Naive thymus-derived CD8-positive, alpha-beta T cell (primary cell): ENCODE measurements at places on chromosomes 12 and 14.

GRCh38 chr12:31853520-31853919, 105.7 kb upstream of the RESF1 start:
- DNase-seq = no peak

GRCh38 chr14:53350866-53351265, 197.7 kb upstream of the DDHD1 start:
- DNase-seq = no peak

- DNase-seq = no peak
Measured at GRCh38 chr12:98419795-98420404, 95.5 kb upstream of the TMPO start.

DNA sequence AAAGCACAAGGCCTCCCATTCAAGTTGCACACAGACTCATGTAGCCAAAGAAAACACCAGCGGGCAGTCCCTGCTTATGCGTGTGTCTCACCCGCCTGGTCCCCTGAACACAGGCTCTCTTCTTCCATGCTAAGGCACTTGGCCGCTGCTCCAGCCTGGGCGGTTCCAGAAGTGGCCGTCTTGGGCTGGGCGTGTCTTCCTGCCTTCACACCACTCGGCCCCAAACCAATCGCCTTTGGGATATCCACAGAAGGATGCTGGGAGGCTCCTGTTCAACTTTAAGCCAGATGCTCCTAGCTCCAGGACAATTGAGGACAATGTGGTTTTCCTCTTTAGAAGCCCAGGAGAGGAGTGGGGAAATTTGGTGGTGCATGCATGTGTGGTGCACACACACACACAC, 2.2 kb downstream of the SCARB1 start:
- no peak for DNase-seq

GRCh38 chr12:30862486-30862885, 64.1 kb upstream of the TSPAN11 start:
- no peak for DNase-seq
